Stimulated activated CD8-positive, alpha-beta memory T cell treated with anti-CD3 and anti-CD28 coated beads, Interleukin-12 subunit alpha, Interleukin-12 subunit beta, amount 100 ng/mL, for 1 hour (primary cell): ENCODE measurements at places on chromosomes 7 and 10.

DNA sequence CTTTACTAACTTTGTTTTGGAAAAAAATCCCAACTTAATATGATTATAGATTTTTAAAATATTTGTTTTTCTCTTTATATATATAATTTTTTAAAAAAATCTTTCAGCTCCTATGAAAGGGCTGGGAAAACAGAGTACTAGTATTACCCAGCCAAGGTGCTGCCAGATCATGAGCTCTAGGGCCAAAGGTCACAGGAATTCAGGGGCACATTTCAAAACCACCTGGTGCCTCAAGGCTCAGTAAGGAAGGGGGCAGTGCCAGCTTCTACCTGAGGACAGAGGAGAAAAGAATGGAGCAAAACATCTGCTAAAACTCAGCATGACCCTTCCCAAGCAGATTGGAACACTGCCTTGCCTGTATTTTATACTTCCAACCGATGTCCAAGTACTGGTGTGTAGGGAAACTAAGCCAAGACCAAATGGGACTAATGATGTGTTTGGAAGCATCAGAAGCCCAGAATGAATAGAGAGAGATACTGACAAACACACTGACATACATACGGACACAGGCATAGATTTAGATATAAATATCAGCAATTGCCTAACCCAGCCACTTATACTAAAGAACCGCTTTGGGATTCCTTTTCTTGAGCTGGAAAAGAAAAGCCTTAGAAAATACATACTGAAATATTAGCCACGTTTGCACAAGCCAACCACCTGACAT lies 667.3 kb downstream of the PARD3 start:
- DNase-seq: no peak

GRCh38 chr7:68862736-68863135 lies 735.5 kb upstream of the AUTS2 start:
- no peak for DNase-seq

GRCh38 chr7:82694022-82694421 lies 250.4 kb upstream of the CACNA2D1 start:
- no peak for DNase-seq

DNA sequence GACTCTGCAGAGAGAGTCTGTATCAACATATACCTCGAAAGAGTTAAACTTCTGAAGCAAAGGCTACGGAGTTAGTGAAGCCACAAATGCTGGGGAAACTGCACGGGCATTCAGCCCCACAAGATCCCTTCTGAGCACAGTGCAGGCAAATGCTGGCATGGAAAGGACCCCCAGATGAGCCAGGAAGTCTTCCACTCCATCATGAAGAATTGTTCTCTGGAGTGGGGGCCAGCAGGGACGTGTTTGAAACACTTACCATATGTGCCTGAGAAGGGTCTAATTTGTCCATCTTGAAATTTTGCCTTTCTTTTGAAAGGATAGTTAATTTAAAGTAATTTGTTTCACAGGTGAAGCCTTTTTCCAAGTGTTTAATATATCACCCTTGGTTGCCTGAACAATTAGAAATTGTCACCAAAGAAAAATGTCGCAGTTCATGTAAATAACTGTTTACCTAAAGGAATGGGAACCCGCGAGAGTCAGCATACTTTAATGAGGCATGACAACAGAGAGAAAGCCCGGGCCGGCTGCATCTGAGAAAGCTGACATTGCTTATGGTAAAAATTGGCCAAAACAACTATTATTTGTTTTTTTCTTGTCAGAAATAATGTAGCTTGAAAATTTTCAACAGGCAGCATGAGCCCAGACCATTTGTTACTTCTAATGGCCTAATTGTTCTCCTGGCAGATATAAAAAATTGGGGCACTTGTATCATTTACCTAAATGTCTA lies 287.6 kb upstream of the MGMT start:
- no peak for DNase-seq

DNA sequence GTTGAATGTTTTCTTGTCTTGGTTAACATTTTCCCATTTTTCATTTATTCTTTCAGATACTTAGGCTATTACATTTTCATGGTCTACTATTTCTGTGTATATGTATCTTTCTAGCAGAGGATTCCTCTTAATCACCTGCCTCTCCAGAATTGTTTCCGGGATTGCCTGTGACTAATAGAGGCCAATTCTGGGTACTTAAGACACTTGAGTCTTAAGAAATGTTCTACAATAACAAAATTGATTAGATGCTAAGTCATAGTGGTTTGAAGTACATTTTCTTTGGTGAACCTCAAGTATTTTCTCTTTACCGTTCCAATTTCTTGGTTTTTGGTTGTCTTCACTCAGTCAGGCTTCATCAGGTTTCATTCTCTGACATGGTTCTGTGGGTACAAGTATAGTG lies 26.4 kb downstream of the BBS9 start:
- no peak for DNase-seq

DNA sequence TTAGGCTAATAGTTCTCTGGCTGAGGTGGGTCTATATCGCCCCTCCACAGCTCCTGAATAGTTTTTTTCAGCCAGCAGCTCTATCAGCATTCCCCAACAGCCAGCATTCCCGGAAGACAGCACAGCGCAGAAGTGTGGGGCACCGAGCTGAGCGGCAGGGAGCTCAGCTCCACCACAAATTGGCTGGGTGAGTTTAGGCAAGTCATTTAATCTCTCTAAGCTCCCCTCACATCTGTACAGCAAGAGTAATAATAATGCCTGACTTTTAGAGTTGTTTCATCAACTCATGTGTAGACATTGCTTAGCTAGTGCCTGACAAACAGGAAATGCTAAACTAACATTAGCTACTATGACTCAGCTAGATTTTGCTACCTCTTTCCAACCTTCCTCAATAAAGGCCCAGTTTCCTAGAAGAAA lies 247.9 kb upstream of the PTN start:
- no peak for DNase-seq

DNA sequence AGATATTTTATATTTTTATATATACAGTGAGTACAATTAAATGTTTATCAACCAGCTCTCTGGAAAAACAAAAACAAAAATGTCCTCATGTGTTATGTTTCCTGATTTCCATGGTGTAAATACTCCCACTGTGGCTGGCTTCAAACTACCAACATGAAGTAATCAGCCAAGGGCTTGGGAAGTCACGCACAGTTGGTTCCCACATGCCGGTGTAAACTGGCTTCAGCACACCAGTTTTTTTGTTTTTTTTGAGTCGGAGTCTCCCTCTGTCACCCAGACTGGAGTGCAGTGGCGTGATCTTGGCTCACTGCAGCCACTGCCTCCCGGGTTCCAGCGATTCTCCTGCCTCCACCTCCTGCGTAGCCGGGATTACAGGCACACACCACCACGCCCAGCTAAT lies 11.8 kb downstream of the OSBPL3 start:
- no peak for DNase-seq

DNA sequence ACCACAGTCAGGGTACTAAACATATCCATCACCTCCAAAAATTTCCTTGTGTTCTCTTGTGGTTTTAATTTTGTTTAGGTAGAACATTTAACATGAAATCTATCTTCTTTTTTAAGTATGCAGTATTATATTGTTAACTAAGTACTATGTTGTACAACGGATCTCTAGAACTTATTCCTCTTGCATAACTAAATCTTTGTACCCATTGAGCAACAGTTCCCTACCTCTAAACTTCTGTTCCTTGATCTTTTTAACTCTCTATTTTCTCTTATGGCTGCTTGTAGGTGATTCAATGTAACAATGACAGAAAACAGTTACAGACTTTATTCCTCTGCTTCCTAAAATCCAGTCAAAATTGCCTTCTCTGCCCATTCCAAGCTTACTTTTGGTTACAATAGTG lies 9.9 kb downstream of the NRG3 start:
- DNase-seq: no peak

GRCh38 chr10:61389887-61390286 lies 63.3 kb downstream of the TMEM26 start:
- no peak for DNase-seq

DNA sequence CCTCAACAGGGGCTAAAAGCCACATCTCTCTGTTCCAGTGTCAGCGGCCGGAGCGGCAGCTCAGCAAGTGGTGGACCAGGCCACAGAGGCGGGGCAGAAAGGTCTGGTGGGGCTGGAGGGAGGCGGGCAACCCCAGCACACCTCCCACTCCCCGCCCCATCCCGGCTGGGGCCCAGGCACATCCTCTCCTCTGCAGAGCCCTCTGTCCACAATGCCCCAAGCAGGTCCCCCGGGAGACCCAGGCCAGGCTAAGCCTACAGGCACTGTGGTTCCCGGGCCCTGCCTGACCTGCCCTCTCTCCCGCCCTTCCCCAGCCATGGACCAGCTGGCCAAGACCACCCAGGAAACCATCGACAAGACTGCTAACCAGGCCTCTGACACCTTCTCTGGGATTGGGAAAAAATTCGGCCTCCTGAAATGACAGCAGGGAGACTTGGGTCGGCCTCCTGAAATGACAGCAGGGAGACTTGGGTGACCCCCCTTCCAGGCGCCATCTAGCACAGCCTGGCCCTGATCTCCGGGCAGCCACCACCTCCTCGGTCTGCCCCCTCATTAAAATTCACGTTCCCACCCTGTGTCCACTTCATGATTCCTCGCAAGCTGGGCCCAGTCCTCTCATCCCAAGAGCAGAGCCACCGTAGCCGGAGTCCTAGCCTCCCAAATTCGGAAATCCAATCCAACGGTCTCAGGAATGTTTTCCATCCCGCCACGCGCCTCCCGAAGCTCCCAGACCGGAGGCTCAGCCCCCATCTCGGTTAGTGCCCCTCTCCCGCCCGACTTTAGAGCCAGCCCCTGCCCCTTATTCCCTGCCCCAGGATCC lies 2.1 kb downstream of the ADIRF start:
- no peak for DNase-seq

DNA sequence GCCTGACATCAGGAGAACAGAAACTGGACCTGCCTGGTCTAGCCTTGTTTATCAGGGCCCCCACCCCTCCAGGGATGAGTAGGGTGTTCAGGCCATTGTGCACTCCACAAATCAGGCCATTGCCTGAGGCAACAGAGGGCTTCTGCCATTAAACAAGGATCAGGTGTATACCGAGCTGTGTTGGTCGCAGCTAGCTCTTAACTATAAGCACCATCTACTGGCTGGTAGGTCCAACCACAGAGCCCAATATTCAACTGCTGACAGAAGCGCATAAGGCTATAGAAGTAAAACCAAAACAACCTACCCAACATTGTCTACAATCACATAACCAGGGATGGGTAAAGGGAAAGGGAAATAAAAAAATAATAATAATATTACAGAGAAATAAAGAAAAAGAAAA lies 451.7 kb upstream of the TEX47 start:
- no peak for DNase-seq

DNA sequence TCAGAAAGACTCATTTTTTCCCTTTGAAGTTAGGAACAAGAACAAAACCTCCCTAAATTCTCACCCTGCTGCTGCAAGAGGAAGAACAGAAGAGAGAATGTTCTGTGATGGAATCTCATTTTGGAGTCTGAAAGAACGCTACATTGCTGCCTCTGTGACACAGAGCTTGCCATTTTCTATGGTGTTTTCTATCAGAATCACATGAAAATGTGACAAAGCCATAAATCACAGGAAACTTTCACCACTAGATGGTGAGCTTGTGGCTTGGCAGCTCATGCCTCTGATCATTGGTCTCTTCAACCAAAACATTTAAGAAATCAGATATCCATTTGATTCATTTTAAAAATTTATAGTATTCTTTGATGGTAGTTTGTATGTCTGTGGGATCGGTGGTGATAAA lies 82.9 kb downstream of the CADPS2 start:
- no peak for DNase-seq

DNA sequence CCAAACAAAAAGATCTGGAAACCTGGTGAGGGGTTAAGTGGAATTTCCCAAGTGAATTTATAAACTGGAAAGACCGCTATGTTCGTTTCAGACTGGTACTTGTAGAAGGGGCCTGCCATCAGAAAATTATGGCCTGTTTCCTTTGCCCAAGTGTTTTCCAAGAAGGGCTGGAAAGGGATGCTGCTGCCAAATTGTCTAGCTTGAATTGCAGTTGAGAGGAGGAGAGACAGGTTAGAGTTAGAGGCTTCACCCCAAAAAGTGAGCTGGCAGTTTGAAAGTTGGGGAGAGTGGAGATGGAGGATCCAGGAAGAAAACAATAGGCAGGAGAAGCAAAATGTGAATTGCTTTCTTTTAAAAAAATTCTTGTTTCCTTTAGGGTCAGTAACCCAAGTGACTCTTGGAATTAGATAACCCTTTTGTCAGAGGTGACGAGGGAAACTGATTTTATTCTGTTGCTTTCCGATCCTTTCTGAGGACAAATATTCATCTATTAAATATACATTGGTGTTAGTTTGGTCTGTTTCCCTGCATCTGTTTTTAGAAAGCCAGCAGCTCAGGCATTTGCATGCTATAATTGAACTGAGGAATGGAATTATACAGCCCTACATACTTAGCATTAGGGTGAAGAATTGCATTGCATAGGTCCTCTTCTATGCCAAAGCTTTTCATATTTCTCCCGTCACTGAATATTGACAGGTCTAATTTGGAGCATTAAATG lies 82.5 kb upstream of the PRR15 start:
- DNase-seq: no peak

DNA sequence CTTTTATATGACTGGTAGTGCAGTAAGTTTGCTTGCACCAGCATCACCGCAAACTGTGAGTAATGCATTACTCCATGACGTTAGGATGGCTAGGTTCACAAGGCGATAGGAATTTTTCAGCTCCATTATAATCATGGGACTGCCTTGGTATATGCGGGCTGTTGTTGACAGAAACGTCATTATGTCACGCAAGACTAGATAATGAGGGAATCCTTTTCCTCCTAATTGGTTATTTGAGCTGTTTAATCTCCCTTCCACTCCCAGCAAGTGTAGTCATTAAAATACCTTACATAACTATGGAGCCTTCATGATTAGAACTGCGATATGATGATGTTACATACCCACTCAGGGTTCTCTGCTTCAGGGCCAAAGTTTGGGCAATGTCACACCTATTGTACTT lies 17.3 kb downstream of the KLLN start:
- no peak for DNase-seq
